GM12878 (cell line): ENCODE measurements at places on chromosomes 7 and 10.

DNA sequence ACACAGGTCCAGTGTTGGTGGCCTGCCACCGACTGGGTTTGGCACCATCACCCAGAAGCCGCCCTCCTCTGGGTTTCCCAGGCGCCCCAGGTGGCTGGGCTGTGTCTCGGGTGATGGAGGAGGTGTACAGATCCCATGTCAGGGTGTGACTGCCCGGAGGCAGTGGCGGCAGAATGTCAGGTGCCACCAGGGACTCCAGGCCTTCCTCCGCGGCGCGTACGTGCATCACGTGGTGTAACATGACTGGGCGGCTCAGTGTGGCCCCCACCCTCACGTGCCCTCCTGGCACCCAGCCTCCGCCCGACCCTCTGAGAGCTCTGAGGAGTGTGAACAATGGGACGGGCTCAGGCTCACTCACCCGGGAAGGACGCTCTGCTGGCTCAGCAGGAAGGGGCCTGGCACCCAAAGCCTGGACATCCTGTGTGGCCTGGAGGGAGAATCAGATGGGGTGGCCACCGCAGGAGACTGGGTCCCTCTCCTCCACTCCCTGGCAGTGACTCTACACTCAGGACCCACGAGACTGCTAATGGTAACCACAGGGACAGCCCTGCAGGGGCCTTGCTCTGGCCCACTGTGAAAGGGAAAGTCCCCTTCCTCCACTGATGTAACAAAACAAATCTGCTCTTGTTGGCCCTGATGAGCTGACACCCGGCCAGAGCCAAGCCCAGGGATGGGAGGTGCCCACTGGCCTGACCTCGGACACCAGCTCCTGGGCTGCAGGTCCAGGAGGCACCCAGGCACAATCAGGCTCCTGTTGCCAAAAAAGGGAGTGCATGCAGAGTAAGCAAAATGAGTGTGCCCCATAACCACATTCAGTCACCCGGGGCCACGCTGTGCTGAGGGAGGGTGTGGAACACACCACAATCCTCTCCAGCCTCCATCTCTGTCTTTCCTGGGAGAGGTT is 164.8 kb downstream of the PRKAG2 start:
- DNase-seq = no peak

DNA sequence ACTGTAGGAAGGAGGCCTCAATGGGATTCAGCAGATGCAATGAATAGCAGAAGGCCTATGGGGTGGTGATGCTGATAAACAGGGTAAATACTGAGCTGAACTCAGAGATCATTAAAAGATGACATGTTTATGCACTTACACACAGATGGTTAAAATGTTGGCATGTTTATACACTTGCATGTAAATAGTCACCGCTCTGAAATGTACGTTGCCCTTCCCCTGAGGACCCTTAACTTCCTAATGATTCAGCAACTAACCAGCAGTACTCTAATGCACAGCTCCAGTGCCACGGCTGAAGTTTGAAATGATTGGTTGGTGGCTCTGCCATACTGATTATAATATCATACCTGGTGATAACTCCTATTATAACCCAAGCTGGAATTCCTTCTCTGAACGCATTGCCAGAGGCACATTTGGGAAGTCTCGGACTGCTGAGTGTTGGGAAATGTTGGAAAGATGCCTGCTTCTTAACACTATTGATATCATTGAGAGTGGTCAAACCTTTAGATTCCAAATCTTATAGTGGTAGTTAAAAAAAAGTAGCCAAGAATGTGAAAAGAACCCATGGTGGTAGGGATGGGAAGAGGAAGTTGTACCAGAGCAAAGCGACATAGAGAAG is 3.7 kb upstream of the CAV1 start:
- no peak for DNase-seq

- no peak for DNase-seq
These were observed 59.2 kb downstream of the LHPP start for GRCh38 chr10:124520558-124521428.

DNA sequence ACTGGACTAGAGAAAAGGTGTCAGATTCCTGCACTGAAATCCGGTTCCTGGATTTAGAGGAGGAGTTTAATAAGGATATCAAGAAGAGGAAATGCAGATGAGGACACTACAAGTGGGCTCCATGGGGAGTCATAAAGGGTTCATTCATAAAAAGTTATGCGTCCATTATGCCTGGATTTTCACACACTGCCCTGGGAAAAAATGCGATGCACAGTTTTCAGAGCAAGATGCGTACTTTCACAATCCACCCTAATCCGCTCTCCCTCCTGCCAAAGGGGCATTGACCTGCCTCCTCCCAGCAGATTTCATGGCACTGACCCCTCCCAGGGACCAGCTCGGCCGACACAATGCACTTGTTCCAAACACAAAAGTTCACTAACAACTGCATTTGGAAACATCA is 42.2 kb upstream of the OPALIN start:
- DNase-seq = no peak

DNA sequence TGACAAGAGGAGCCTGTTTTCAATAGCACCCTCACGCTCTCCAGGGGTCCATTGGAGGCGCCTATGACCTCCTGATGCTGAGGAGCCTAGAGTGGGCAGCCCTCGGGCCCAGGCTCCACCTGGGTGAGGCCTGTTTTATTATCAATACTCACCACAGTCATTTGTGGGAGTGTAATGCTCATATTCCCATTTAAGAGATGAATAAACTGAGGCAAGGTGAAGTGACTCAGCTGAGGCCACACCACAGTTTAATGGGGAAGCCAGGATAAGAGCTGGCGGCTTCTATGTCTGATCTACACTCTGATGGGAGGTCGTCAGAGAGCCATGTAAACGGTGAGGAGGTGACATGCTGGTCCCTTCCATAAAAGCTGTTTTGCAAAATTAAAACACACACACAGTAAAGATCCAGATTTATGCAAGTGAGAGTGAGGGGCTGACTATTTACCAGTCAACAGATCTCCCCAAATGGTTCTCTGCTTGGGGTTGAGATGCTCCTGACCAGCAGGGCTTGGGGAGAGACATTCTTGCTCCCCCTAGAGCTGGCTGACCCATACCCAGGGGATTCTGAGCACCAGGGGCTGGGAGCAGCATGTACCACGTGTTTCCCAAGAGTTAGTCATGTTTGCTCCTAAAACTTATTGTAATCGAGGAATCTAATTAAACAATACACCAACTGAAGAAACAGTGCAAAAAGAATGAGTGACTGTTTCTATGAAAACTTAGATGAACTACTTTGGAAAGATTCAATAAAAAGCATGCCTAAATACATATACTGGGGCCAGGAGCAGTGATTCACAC is 81.0 kb upstream of the INSIG1 start:
- no peak for DNase-seq
